ENCODE measurements at places on chromosomes 11 and 22. TPM values are rescaled to one million over a fixed set of nuclear protein-coding genes. Genes with fewer than 3 reads are reported as not detected.
A peak's percentile ranks its signal among the peaks of the same experiment; 100 is the strongest.

DNA sequence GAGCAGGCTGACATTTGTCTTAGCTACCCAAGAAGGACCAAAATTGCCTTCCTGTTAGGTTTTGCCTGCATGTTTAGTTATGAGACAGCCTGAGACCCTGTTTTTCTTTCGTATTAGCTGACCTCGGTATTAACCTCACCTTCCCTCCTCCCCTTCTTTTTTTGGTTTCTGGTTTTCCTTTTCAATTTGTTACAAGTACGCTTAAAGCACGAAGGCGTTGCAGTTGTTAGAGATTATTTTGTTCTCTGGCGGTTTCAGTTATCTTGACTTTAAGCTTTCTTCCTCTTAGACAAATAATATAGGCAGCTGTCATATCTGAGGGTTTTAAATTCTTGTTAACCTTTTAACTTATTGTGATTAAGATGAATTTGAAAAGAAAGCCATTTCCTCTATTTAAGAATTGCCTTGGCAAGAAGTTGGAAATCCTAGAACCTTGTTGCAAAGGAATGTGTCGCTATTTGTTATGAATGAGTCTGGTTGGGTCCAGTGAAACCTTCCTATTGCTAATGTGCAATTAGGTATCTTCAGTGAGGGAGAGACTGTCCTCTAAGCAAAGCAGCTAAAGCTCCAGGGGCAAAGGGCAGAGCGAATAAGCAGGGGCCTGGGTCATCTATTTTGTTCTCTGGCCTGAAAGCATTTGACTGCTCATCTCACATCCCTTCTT is 45.7 kb downstream of the PACS1 start:
- H3K27ac ChIP-seq, result no peak overlapping the region
- no peaks in the 10 kb centered on the region for H3K27me3 ChIP-seq
- no peak overlapping the region for H3K4me3 ChIP-seq
- H3K36me3 ChIP-seq, result no peaks in the 10 kb centered on the region
- peaks cover 68% of the 10 kb centered on the region for H3K4me1 ChIP-seq

DNA sequence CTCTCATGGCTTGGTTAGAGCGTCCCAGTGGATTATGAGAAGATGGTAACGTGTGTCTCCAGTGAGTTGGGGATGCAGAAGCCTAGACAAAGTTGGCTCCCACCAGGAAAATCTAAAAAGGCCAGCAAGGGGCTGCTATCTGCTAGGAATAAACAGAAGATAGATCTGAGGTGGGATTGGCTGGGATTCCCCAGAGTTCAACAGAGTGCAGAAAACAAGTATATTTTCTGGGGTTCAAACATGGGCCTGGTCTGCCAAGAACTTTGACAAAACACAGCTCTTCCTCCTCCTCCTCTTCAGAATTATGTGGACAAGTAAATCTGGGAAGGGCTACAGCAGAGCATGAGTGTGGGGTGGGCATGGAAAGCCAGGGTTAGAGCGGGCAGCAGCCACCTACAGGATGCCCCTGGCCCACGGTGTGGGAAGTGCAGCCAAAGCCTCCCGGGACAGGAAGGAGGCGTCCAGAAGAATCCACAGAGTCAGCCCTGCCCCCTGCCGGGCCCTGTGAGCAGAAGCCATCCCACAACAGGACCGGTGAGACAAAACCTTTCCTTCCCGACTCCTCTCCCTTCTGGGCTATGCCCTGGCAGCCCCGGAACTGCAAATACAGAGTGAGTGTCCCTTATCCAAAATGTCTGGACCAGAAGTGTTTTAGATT is 67.1 kb downstream of the CD82 start:
- no peaks in the 10 kb centered on the region for H3K27me3 ChIP-seq
- peaks cover 9% of the 10 kb centered on the region for H3K4me1 ChIP-seq
- H3K4me3 ChIP-seq, result no peak overlapping the region
- H3K36me3 ChIP-seq, result no peaks in the 10 kb centered on the region
- peak; percentile 58 for DNase-seq
- no peak overlapping the region for H3K27ac ChIP-seq

DNA sequence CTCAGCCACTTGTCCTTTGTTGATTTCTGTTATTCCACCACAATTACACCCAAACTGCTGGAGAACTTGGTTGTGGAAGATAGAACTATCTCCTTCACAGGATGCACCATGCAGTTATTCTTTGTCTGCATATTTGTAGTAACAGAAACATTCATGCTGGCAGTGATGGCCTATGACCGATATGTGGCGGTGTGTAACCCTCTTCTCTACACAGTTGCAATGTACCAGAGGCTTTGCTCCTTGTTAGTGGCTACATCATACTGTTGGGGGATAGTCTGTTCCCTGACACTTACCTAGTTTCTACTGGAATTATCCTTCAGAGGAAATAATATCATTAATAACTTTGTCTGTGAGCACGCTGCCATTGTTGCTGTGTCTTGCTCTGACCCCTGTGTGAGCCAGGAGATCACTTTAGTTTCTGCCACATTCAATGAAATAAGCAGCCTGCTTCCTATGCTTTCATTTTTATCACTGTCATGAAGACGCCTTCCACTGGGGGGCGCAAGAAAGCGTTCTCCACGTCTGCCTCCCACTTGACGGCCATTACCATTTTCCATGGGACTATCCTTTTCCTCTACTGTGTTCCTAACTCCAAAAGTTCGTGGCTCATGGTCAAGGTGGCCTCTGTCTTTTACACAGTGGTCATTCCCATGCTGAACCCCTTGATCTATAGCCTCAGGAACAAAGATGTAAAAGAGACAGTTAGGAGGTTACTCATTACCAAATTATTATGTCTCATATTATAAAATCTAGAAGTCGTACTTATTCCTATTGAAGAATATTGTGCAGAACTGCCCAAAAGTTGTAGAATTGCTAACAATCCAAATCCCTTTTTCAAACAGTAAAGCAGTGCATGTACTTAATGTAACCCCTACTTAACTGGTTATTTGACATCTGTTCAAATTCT is 53.2 kb downstream of the OR4C6 start:
- no peaks in the 10 kb centered on the region for H3K27me3 ChIP-seq
- no peak overlapping the region for H3K27ac ChIP-seq

- H3K36me3 ChIP-seq, result no peaks in the 10 kb centered on the region
- no peak overlapping the region for H3K4me3 ChIP-seq
- no peak for DNase-seq
- no peak overlapping the region for H3K27ac ChIP-seq
Observed at GRCh38 chr11:35243774-35244173, 104.8 kb downstream of the CD44 start.

GRCh38 chr11:64206457-64207255 is at the start of gene FERMT3:
FERMT3 (plus strand) TSS chr11:64206721; CDS start chr11:64207365, 644 bp downstream.
- peaks cover 8% of the 10 kb centered on the region for H3K4me1 ChIP-seq
- H3K27me3 ChIP-seq, result no peaks in the 10 kb centered on the region
- no peaks in the 10 kb centered on the region for H3K36me3 ChIP-seq

- H3K4me1 ChIP-seq, result no peaks in the 10 kb centered on the region
- DNase-seq, result no peak
- H3K36me3 ChIP-seq, result no peaks in the 10 kb centered on the region
- H3K4me3 ChIP-seq, result no peak overlapping the region
- no peaks in the 10 kb centered on the region for H3K27me3 ChIP-seq
Observed at GRCh38 chr22:49527611-49528419, 299.9 kb downstream of the BRD1 start.

The SYT12 gene
- total RNA-seq, result 6.7 TPM

The RBX1 gene
- 88.1 TPM for total RNA-seq

The PRRG4 gene
- 3.5 TPM for total RNA-seq

The PGA3 gene
- 1.4 TPM for total RNA-seq

The STK33 gene
- total RNA-seq, result 21.9 TPM

Measured in adrenal gland (tissue), 19 donors.